ENCODE measurements at places on chromosomes 3 and 15. TPM values are rescaled to one million over a fixed set of nuclear protein-coding genes. Genes with fewer than 3 reads are reported as not detected.

The EXOG gene
- total RNA-seq = 13.7 TPM

- no peak for DNase-seq
These were observed 28.7 kb downstream of the TLE3 start for GRCh38 chr15:70068783-70069565.

- DNase-seq = no peak
These were observed 8.7 kb upstream of the LMCD1 start for GRCh38 chr3:8492744-8493511.

DNA sequence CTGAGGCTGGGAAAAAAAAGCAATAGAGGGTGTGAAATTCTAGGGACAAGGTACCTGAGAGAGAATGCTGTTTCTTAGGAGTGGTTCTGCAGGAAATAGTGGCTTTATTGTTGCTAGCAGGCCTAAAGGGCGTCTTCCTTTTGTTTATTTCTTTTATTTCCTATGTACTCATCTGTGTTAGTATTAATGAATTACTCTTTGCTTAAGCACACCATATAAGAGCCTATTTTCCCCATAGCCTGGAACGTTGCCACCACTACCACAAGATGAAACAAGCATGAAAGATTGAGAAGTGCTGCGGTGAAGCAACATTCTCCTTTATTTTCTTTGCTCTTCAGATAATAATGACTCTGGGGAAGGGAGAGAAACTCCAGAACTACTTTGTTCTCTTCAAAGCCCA is 21.3 kb upstream of the GOLIM4 start:
- DNase-seq = no peak

GRCh38 chr3:162217647-162218046 is 721.0 kb downstream of the OTOL1 start:
- DNase-seq = no peak

DNA sequence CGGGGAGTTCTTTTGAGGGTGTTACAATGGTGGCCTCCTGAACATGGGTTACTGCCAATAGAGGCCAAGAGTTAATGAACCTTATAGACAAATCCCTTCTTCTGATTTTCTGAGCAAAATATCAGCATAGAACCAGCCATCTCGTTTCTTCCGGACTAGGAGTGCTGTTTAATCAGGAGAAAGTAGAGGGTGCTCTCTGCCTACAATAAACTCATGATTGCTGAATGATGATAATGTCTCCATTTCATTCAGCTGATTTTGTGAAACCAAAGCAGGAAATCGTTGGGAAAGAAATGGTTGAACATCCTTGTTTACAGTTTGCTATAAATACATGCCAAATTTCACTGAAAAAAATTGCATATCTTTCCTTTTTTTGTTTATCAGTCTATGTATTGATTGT is 142.8 kb upstream of the PLSCR5 start:
- no peak for DNase-seq

DNA sequence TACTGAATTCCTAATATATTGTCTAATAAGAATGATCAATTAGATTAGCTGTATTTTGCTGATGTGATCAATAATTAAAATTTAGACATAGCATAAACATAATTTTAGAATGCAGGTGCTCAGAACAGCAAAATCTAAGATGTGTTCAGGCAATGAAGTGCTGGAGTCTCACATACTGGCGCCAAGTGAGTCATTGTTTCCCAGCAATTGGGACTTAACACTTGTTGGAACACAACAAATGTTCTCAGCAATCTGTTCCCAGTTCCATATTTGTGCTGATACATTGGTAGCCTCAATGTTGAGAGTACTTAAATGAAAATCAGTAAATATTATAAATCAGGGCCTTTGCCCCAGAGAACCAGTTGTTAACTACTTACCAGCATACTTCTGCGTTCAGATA is 619.0 kb downstream of the ROBO1 start:
- no peak for DNase-seq

DNA sequence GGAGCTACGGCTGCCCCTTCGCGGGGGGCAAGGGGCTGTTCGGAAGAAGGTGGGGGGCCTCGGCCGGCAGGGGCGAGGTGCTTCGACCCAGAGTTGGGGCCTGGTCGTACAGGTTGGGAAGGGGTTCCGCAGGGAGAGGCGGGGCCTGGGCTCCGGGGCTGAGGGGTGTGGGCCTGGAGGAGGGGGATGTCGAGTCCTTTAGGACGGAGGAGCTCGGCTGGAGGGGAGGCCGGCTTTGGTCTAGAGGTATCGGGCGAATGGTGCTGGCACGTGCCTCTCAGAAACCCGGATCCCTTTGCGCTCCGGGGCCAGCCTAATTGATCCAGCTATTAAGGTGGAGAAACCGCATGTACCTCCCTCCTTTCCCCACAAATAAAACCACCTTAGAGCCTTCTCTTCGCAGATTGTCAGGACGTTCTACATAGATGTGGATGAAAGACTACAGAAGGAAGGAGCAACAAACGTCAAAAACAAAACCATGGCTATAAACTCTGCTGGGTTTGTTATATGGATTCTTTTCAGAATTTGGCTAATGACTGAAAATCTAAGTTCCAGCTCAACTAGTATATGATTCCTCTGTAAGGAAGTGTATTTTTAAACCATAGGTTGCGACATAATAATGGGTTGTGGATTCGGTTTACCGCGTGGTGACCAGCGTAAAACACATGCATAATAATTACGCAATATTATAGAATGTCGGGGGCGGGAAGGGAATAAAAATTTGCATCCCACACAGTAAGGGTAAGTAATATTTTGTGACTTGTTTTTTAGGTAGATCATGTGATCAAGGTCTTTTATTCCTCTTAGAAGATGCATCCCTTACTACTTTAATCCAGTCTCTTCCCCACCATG is 644 bp upstream of the NGLY1 start:
- no peak for DNase-seq

- no peak for DNase-seq
These were observed 243.5 kb upstream of the UBE2E2 start for GRCh38 chr3:22959593-22959992.
